ENCODE measurements at places on chromosomes 4 and X.

DNA sequence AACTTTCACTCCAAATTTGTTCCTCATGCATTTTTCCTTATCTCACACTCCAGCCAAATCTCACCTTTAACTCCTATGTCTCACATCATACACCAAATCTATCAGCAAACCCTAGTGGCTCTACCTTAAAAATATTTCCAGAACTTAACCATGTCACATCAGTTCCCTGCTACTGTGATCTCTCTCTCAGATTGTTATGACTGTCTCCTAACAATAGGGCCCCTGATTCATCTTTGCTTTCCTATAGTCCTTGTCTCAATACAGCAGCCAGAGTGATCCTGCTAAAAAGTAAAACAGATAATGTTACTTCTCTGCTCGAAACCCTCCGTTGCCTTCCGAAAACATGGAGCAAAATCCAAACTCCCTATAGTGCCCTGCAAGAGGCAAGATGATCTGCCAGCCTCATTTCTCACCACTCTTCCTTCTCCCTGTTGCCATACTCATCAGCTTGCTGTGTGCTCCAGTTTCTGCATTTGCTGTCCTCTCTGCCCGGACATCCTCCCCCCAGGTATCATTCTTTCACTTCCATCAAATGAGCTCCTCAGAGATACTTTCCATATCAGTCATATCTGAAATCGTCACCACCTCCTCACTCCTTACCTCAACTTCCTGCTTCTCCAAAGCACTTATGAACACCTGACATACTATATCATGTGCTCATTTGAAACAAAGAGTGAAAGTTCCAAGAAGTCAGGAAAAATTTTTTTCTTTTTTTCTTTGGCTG, 293.4 kb upstream of the NR3C2 start:
- no peak for DNase-seq

GRCh38 chr4:140602714-140603113, 34.0 kb upstream of the UCP1 start:
- DNase-seq, result no peak

GRCh38 chr4:26029568-26030131, 115.6 kb downstream of the SMIM20 start:
- no peak for DNase-seq

- DNase-seq, result no peak
These were observed 41.8 kb upstream of the ARHGEF6 start for GRCh38 chrX:136822337-136823095.

GRCh38 chr4:38911257-38911656, 43.7 kb downstream of the FAM114A1 start:
- no peak for DNase-seq

- no peak for DNase-seq
These were observed 64.0 kb upstream of the ACSL1 start for GRCh38 chr4:184889666-184890335.

- no peak for DNase-seq
These were observed 34.0 kb downstream of the ETDB start for GRCh38 chrX:135086197-135086854.

GRCh38 chr4:38283724-38284123, 323.5 kb downstream of the PTTG2 start:
- DNase-seq, result no peak

DNA sequence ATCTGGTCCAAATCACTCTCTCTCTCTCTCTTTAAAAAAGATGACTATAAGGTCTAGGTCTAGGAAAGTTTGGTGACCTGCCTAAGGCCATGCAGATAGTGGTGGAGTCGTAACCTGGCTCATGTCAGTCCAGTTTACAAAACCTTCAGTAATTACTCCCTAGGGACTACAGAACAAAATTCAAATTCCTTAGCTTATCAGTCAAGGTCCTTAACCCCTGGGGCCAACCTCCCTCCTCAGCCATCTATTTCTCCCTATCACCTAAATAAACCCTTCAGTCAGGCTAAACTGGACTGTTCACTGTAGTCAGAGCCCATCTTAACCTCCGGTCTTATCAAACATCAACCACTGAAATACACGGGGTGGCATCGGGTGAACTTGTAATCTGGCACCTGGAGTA, 68.9 kb downstream of the MAP3K15 start:
- DNase-seq, result no peak

- no peak for DNase-seq
These were observed 34.2 kb downstream of the ELOVL6 start for GRCh38 chr4:110164251-110164650.

DNA sequence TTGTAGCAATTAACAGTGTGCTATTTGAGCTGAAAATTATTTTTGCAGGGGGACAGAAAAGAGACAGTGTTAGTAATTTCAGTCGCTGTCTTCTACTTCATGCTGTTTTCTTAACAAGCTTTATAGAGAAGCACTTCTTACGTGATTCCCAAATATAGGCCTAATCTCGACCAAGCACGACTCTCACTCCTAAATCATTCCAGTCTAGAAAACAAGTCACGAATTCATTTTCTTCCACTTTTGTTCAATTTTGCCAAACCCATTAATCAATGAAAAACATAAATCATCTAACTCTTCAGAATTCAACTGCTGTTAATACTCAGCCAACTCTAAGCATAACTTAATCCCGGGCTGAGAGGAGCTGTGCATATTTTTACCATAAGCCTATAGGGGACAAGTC, 21.0 kb upstream of the FHL1 start:
- no peak for DNase-seq

GRCh38 chr4:95835672-95836071, 4.2 kb upstream of the PDHA2 start:
- no peak for DNase-seq

- no peak for DNase-seq
These were observed 126.9 kb upstream of the NEIL3 start for GRCh38 chr4:177182728-177183127.

DNA sequence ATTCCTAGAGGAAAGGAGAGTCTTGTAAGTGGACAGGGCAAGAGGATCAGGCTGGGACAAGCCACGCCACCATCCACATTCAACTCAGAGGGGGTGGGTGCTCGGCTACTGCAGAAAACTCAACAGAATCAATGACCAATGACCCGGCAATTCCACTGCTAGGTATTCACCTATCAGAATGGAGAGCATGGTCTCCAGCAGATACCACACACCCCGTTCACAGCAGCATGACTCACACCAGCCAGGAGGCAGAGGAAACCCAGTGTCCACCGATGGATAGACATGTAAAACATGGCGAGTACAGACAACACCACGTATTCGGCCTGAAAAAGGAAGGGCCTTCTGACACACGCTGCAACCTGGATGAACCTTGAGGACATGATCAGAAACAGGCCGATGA, 175.9 kb downstream of the AFAP1 start:
- no peak for DNase-seq

DNA sequence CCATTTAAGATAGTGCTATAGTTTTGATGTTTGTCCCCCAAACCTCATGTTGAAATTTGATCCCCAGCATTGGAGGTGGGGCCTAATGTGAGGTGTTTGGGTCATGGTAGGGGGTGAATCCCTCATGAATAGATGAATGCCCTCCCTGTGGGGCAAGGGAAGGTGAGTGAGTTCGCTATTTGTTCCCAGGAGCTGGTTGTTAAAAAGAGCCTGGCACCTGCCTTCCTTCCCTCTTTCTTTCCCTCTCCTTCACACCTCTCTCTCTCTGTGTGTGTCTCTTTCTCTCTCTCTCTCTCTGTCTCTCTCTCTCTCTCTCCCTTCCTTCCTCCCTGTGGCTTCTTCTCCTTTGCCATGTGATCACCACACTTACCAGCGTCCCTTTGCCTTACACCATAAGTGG, 160.7 kb downstream of the AASDH start:
- DNase-seq, result no peak
